ENCODE measurements at places on chromosomes 7 and 10.
A peak's percentile ranks its signal among the peaks of the same experiment; 100 is the strongest.

- DNase-seq, result no peak
Measured at GRCh38 chr10:28734938-28735759, 57.8 kb downstream of the BAMBI start.

DNA sequence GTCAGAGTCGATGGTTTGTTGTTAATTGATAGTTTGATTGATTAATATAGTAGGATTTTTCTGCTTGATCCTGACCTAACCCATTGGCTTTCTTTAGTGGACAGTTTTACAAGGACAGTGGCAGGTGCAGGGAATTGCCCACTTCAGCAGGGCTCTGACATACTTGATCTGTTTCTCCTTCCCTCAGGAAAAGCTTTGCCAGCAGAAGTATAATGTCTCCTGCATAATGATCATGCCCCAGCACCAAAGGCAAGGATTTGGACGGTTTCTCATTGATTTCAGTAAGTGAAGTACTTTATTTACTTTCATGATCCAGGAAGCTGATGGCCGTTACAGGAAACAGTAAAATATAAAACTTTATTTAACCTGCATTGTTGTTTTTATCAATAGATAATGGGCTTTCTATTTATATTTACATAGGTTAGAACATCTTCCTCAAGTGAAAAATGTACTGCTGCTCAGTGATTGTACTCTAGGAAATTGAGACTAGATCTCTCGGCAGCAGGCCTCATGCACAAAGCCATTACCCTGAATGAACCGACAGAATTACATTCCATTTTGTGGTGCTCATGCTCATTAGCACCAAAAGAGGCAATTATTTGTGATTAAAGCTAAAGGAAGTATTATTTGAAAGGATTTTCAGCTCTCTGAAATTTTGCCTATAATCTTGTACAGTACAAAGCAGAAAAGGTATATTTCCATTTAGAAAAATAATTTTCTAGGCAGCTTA is 122.5 kb upstream of the SAMD8 start:
- no peak for DNase-seq

DNA sequence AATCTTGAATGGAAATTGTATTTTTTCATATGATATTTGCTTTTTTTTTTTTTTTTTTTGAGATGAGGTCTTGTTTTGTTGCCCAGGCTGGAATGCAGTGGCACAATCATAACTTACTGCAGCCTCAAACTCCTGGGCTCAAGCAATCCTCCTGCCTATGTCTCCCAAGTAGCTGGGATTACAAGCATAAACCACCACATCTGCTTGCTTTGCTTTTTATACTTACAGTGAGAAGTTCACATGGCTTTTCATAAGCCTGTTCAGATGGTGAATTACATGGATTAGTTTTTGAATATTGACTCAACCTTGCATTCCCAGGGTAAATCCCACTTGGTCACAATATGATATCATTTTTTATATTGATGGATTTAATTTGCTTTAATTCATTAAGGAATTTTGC is 22.0 kb downstream of the LRRD1 start:
- DNase-seq, result no peak

DNA sequence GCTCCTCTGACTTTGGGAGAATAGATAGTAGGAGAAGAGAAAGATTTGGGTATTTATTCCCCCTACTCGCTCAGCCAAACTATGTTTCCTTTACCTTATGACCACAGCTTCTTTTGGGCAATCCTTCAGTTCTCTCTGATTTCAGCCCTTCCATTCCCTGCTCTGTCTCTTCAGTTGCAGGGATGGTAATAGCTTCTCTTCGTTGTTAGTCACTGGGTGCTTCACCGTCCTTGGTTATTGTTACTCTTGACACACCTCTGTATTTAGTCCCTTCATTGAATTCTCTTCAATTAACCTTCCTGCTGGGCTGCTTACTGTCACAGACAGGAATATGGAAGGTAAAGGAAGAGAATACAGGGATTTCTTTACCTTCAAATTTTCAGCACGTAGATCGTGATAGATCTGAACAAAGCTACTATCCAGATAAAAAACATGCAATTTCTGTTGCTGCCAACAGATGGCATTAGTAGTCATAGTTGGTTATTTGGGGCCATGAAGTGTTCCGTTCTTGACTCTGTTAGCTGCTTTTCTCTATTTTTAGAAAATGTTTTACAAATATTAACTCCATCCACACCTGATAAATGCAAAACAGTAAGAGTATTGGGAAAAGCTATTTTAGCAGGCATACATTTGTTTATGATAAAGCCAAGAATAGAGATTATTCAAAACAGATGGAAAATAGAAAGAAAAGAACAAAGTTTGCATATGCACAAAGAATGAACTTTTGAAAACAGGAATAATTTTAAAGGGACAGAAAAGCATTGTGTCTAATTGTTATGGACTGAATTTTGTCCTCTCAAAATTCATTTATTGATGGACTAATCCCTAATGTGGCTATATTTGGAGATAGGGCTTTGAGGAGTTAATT is 14.0 kb upstream of the PTTG1IP2 start:
- DNase-seq, result peak; percentile 60

- no peak for DNase-seq
Measured at GRCh38 chr10:46270086-46270811, 16.5 kb upstream of the ANTXRL start.

DNA sequence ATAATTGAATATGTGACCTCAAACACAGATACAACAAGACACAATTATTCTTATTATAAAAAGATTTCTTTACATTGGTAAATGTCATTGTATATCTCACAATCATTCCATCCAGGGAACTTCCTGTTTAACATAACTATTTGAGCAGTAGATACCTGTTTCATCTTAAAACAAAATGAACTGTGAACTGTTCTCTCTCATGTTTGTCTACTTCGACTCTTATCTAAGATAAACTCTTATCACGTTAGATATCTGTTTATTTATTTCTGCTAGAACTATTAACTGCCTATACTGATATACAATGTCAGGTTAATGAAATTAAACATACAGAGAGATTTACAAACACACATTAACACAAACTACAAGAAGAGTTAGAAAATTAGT is 20.1 kb downstream of the ANK3 start:
- no peak for DNase-seq

DNA sequence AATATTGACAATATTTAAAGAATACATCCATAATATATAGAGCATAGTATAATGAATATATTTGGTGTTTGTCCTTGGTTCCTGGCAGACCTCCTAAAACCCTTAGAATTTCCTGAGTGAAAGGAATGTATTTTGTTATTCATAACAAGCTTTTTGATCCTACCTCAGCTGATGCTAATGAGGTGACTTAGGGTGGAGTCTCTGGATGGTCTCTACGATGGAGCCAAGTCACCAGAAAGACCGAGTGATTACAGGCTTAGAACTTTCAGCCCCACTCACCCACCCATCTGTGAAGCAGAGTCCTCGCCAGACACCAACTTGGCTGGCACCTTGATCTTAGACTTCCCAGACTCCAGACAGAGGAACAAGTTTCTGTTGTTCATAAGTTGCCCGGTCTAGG is 35.9 kb downstream of the UPF2 start:
- DNase-seq, result no peak

- no peak for DNase-seq
Measured at GRCh38 chr7:130410868-130411541, 29.8 kb downstream of the CEP41 start.

GRCh38 chr7:32155712-32156111 is 85.5 kb upstream of the PDE1C start:
- no peak for DNase-seq

- DNase-seq, result no peak
Measured at GRCh38 chr10:119444866-119445265, 97.7 kb downstream of the RGS10 start.

DNA sequence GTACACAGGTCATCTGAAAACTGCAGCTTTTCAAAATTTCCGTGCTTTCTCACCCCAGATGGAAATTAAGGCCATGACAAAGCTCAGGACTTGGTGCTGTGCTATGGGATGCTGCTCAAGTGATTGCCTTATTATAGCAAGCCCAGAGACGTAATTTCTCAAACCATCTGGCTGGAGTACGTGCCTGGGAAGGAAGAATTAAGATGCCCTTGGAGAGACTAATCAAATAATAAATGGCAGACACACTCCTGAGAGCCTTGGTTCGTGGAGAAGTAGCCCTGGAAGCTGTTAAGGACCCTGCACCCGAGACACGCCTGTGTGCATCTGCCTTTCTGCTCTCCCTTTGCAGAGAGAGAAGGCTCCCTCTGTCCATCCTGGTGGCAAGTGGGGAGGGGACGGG is 38.3 kb upstream of the PRLHR start:
- DNase-seq, result no peak

GRCh38 chr10:76021398-76021797 is 590.0 kb downstream of the LRMDA start:
- DNase-seq, result no peak

DNA sequence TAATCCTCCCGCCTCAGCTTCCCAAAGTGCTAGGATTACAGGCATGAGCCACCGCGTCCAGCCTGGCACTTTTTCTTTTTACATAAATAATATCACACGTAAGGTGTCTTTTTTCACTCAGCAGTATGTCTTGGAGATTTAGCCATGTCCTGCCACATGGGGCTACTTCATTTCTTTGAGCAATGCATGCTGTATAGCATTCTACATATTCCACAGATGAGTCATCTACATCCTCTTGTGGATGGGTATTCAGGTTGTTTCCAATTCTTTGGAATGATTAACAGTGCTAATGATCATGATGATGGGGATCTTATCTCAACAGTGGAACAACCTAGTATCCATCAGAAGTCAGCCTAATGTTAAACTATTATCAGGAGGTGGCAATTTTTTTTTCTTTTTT is 50.8 kb downstream of the ZNF503 start:
- no peak for DNase-seq

DNA sequence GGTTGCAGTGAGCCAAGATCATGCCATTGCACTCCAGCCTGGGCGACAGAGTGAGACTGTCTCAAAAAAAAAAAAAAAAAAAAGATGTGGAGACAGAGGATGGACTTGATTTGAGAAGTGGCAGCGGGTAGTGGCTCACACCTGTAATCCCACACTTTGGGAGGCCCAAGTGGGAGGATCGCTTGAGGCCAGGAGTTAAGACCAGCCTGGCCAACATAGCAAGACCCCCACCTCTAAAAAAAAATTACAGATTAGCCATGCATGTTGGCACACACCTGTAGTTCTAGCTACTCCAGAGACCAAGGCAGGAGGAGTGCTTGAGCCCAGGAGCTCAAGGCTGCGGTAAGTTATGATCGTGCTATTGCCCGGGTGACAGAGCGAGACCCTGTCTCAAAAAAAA is 24.3 kb upstream of the ASCC1 start:
- no peak for DNase-seq
